ENCODE measurements at places on chromosomes 1 and 21.

- no peak for DNase-seq
These were observed 89.5 kb upstream of the ARTN start for GRCh38 chr1:43844114-43844513.

DNA sequence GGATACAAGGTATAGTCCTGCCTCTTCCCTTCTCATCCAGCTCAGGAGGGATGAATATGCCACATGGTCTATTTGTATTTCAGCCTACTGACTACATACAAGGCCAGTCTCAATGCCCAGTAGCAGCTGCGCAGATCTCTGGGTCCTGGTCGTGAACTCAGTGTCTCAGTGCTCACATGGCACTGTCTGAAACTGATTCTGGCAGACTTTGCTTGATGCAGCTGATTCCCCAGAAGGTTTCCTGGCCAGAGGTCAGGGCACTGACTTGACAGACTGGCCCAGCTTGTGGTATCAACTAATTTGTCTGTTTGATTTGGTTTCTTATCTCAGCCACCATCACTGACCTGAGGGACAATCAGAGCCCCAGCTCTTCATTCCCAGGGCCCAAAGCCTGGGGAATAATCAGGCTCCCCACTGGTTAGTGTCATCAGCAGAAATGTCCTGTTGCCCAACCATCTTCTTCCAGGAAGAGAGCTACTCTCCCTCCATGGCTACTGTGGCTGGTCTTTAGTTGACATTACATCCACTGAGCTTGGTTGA, 7.5 kb upstream of the SPRR4 start:
- no peak for DNase-seq

DNA sequence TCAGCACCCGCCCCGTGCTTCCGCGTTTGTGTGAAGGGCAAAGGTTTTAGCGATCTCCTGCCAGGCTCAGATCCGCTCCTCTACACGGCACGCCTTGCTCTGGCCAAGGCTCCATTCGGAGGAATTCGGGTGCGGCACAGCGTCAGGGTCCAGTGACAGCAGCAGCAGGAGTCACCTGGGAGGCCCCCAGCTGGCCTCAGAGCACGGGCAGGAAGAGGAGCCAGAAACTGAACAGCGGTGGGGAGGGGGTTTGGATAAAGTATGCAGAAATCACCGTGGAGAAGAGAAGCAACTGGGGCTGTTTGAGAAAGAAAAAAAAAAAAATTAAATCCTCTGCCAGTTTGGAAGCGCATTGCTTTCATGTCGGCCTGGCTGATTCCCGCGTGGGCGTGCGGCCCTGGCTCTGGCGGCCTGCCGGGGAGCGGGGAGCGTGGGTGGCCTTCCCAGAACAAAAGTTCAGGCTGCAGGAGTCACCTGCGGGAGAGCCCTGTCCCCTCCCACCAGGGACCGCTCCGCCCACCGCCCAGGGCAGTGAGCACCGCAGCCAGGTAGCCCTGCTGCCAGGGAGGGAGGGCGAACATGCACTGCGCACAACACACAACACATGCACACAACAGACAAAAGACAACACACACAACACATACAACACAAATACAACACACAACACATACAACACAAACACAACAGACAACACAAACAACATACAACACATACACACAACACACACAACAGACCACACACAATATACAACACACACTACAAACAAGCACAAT, 107.6 kb downstream of the ETS2 start:
- peak; percentile 77 for DNase-seq

DNA sequence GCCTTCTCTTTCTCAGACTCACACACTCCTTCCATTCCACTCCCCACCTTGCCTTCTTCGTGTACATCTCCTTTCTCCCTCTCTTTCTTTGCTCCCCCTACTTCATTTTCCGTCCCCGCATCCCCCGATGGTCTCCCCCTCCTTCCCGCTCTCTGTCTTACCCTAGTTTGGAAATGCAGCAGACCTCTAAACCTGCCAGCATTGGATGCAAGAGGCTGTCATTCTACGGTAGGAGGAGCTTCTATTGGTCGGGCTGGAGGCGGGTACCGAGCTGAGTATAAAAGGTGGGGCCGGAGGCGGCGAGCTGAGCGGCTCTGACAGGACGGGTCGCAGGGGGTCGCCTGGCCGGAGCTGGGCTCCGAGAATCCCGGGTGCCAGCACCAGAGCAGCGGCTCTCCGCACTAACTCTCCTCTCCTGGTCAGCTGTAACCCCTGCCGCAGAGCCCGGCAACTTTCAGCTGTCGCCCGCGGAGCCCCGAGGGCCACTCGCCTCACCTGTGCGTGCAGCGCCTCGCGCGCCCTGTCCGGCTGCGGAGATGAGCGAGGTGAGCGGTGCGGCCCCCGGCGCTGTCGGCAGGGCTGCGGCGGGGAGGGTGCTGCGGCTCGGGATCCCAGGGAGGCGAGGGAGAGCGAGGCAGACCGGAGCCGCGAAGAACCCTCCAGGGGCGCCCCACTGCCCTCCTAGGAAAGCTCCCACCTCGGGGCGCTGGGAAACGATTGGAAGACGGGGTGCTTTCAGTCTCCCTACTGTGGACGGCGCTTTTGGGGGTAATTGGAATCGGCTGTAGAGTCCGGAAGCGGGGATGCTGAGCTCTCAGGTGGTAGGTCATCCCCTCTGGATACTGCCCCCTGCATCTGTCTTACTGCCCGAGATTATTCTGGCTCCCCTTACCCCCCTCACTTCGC, at the start of gene PCP4L1:
PCP4L1 (plus strand) TSS at position 307 of the 906 bp plus-strand sequence; CDS start at position 537, 230 bp downstream.
- DNase-seq: no peak

GRCh38 chr1:228308085-228308601, 98.5 kb downstream of the TRIM11 start:
- no peak for DNase-seq

- DNase-seq: no peak
These were observed 73.6 kb upstream of the LYST start for GRCh38 chr1:235940285-235940684.

DNA sequence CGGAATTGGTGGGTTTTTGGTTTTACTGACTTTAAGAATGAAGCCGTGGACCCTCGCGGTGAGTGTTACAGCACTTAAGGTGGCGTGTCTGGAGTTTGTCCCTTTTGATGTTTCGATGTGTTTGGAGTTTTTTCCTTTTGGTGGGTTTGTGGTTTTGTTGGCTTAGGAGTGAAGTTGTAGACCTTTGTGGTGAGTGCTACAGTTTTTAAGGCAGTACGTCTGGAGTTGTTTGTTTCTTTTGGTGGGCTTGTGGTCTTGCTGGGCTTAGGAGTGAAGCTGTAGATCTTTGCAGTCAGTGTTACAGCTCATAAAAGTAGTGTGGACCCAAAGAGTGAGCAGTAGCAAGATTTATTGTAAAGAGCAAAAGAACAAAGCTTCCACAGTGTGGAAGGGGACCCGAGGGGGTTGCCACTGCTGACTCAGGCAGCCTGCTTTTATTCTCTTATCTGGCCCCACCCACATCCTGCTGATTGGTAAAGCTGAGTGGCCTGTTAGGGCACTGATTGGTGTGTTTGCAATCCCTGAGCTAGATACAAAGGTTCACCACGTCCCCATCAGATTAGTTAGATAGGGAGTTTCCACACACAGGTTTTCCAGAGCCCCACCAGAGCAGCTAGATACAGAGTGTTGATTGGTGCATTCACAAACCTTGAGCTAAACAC, 20.9 kb downstream of the HENMT1 start:
- DNase-seq: no peak

DNA sequence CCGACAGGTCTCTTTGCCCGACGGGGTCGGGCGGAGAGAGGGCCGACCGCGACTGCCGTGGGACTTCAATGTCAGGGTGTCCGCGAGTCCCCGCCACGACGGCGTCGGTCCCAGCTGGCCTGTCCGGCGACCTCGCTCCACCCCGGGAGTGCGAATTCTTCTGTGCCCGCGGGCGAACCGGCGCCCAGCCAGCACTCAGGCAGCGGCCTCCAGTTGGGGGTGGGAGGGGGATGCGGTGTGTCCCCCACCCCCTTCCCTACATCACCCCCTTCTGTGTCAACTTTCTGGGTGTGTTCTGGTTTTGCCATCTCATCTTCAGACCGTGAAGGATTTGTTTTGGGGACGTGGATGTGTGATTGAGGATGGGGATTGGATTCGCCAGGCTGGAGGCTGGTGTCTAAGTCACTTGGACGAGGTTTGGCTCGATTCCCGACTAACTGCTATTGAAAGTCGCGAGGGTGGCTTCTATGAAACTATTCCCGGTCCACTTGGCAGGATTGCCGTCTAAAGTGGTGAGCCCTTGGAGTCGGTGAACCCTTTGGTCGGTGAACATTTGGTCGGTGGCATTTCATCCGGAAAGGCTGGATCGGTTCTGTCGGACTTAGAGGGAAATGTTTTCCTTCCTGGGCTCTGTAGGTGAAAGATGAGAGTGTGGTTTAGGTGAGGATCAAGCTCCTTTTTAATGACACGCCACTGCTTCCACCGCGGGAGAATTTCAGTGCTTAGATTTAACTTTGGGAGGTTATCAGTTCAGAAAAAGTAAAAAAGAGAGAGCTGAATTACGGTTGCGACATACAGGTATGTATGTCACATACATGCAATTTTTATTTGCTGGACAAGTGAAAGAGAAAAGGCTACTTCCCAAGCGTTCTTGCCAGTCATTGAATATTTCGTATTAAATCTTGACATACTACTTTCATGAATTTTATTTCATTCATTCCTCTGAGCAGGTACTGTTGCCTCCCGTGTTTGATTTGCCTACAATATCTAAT, 771 bp downstream of the ABCD3 start:
- DNase-seq: no peak

DNA sequence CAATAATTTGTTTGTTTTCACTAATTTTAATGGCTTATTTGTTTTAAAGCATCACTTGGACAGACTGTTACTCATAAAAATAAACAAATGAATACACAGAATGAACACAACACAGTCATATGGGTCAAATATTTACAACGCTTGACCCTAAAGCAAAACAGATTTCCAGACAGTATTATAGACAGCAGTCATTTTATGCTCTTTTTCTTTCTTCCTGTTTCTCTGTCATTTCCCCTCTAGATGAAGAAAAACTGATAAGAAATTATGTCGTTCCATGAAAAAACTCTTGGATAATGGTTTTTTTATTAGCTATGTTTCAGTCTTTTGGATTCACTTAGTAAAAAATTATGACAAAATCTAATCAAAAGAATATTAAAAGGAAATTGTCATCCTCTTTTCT, 297.3 kb upstream of the NEGR1 start:
- DNase-seq: no peak

GRCh38 chr1:59017501-59018231, 233.8 kb upstream of the JUN start:
- no peak for DNase-seq

GRCh38 chr1:87151500-87152421, 176.9 kb upstream of the LMO4 start:
- DNase-seq: no peak

GRCh38 chr1:228860911-228861831, 125.9 kb downstream of the RHOU start:
- DNase-seq: peak; percentile 69

DNA sequence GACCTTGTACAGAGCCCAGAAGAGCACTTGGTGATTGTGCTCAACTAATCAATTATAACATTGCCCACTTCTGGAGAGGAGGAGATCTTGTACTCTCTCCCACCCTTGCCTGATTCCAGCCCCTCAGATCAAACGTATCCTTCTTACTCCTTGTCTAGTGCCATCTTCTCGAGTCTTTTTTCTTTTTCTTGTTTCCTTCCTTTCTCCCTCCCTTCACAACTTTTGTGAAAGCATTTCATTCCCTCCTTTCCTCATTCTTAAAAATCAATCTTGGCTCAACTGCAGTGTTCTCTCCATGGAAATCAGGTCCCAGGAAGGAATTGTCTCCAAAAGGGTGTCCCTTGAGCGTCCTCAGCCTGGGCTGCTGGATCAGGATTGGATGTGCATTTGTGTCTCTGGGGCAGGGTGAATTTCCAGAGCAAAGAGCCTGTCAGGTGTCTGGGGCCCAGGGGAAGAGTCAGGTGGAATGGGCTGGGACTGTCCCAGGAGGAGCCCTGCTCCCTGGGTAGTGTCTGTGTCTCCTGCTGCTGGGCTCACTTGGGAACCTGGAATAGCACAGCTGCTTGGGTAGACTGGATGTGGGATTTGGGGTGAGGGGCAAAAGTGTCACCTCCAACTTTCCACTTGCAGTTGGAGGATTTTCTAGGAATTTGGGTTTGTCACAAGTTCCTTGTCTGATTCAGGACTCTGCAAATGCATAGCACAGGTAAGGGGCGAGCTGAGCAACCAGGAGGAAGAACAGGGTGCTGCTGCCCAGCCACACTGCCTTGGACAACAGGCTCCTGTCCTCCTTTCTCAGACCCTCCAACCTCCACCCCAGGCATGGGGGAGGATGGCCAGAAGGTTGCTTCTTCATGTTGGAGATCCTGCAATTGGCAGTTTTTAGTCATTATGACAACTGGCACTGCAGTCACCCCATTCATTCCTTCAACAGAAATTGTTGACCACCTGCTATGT, 3.3 kb downstream of the SOX13 start:
- DNase-seq: no peak

GRCh38 chr1:99814373-99814900, 35.7 kb upstream of the AGL start:
- DNase-seq: no peak

DNA sequence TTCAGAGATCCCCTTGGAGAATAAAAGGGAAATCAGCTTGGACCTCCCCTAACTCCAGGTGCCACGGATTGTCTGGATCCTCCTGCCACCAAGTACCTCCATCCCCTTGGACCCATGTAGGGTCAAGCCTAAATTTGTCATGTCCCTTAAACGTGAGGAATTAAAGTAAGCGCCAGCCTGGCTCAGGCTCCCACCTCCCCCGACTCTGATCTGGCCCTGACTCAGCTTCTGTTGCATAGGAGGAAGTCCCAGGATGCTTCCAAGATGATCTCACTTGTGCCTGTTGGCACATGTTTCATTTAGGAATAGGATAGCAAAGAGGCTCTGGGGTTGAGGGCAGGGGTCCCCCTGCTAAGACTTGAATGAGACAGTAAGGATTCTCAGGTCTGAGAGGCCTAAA, 231.9 kb upstream of the JUN start:
- no peak for DNase-seq

DNA sequence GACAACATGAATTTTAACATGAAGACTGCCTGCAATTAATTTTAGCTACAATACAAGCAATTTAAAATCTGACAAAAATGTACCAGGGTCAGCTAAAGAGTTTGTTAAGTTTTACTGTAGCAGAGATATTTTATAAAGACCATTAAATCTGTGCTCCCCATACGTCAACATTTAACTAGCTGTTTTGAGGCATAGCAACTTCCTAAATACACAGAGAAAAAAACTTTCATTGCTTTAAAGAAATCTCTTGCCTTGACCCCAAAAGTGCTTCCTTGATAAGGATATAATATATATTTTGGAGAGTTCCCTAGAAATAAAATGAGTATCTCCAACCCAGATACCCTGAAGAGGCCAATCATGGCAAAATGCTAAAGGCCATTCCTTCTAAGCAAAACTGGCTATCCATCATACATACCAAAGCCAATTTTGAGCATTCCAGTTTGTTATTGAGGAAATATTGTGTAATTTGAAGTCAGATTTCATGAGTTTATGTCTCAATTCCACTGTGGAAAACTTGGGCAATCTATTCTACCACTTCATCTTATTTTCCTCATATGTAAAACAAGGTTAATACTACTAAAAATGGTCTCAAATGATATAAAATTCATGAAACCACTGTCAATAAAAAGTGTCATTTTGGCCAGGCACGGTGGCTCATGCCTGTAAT, 19.1 kb downstream of the ASPM start:
- DNase-seq: no peak

GRCh38 chr1:235776396-235776795, 90.3 kb downstream of the LYST start:
- DNase-seq: no peak

- DNase-seq: no peak
These were observed 29.1 kb downstream of the STPG1 start for GRCh38 chr1:24384251-24385090.

- no peak for DNase-seq
These were observed 6.2 kb upstream of the EXTL1 start for GRCh38 chr1:26015358-26015757.

All from NCI-H2107 (cell line).